ENCODE measurements at places on chromosomes 3 and 15.

GRCh38 chr3:194322678-194323211 lies 28.4 kb downstream of the CPN2 start:
- DNase-seq: no peak

GRCh38 chr15:39990706-39991105 lies 48.3 kb downstream of the SRP14 start:
- no peak for DNase-seq

DNA sequence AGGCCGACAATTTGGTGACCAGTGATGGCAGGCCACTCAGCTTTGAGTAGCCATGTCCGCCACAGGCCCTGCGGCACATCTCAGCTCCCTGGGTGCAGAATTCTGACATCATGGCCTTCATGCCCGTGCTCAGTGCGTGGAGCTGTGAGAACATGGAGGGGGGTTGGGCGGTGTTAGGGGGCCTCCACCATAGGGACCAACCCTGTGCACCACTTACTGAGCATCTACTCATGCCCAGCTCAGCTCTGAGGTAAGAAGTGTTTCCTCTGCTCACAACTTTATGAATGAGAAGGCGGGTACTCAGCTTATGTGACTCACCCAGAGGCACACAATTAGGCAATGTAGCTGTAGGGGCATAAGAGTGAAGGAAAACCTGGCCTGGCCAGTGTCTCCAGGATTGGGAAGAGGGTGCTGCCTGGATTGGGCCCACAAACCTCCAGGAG lies 10.5 kb downstream of the ACOX2 start:
- no peak for DNase-seq

DNA sequence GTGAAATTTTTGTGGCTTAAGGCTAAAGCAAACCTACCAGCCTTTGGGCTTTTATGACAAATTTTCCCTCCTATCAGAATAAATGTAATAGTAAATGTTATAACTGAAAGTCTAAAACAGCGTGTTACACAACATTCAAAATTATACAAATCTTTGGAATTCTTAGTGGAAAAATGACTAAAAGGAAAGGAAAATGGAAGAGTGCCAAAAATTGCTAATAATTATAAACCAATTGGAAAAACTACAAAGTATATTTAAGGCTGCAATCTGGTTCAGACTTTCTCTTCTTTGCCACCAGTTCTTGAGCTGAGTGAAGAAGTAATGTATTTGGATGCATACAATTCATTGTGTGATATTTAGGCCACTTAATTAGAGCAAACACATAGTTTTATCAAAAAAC lies 45.6 kb upstream of the PHLDB2 start:
- no peak for DNase-seq

- DNase-seq: no peak
Measured at GRCh38 chr15:42163947-42164550, 7.6 kb upstream of the PLA2G4F start.

- DNase-seq: no peak
Measured at GRCh38 chr3:104257486-104257885, 1109.2 kb upstream of the ALCAM start.

DNA sequence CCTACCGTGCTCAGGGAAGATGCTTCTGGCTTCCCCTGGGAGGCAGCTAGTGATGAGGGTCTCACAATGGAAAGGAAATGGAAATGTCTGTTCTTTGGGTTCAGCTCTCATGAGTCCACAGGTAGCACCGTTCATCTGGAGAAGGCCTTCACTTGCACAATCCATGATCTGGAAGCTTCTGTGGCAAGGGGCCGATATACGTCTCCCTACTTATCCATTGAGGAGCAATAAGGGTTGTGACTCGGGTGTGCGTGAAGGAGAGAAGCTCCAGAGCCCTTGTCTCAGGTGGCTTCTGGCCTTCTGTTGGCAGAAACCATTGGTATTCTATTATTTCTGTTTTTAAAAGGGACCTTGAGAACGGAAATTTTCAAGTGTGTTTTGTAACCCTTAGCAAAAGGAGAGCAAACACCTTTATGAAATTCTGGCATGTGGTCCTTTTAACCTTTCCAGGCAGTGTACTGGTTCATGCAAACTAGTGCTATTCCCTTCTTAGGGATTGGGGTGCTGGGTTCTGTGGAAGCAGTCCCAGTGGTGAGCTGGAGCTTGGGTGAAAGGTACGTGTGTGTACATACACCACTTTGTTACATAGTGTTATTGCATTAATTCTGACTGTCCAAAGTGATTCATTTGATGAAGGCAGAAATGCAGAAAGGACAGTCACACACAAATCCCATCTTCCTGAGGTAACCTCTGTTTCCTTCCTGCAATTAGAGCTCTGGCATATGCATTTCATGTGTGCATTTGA lies 32.5 kb downstream of the KLF13 start:
- no peak for DNase-seq

DNA sequence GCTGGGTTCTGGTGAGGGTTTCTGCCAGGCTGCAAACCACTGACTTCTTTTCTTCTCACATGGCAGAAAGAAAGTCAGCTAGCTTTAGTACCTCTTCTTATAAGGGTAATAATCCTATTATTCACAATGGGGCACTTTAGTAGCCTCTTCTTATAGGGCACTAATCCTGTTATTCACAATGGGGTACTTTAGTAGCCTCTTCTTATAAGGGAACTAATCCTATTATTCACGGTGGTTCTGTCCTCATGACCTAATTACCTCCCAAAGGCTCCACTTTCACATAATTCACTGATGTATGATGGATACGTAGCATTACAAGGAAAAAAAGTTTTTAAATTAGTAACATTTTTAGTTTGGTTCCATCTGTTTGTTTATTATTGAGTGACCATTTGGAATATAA lies 671.3 kb downstream of the NSUN3 start:
- DNase-seq: no peak

- DNase-seq: peak; percentile 31
Measured at GRCh38 chr3:186772701-186773417, 10.5 kb upstream of the EIF4A2 start.

DNA sequence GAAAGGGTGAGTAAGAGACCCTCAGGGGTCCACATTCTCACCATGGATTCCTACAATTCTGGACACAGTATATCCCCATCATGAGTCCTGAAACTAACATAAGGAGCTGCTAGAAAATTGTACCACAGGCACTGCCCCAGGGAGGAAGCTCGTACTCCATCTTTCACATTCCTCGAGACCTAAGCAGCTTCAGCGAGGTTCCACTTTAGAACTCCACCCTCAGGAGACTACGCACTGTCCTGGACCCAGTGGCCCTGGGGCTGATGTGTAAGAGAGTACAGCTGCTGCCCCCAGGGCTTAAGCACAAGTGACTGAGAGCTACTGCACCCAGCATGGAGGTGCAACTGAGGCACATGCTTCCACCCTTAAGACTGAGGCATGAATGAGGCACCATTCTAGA lies 352.5 kb downstream of the ZNF385D start:
- no peak for DNase-seq

GRCh38 chr15:68699124-68699880 lies 120.5 kb downstream of the CORO2B start:
- no peak for DNase-seq

DNA sequence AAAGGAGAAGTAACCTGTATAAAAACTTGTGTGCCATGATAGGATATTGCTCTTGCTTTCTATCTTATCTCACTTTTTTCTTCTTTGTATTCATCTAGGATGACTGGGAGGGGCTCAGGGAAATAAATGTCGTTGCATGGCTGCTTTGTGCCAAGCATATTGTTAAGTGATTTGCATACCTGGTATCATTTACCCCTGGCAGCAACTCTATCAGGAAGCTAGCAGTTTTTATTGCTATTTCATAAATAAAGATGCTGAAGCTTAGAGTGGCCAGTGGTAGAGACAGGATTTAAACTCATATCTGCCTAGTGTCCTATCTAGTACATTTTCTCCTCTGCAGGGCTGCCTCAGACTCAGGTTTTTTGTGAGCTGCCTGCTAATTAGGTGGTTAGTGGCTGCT lies 253.3 kb downstream of the PTPRG start:
- DNase-seq: no peak

DNA sequence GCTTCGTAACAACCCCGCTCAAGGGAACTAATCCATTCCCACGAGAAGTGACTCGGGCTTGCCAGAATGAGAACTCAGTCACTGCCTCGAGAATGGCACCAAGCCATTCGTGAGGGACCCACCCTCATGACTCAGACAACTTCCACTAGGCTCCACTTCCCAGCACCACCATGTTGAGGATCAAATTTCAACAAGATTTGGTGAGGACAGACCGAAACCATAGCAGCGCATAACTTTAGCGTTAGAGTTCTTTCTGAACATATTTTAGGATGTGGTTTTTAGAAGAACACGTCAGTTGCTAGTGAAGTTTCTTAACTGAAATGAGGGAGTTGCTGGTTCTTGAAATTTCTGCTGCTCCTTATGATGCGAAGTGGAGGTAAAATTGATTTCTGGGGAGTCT lies 13.5 kb downstream of the PTPRG start:
- no peak for DNase-seq

- no peak for DNase-seq
Measured at GRCh38 chr3:101838691-101839090, 10.6 kb upstream of the NFKBIZ start.

GRCh38 chr15:85609492-85609891 lies 185.2 kb downstream of the KLHL25 start:
- DNase-seq: no peak

GRCh38 chr15:78241017-78241416 lies 6.7 kb upstream of the ACSBG1 start:
- peak; percentile 81 for DNase-seq

DNA sequence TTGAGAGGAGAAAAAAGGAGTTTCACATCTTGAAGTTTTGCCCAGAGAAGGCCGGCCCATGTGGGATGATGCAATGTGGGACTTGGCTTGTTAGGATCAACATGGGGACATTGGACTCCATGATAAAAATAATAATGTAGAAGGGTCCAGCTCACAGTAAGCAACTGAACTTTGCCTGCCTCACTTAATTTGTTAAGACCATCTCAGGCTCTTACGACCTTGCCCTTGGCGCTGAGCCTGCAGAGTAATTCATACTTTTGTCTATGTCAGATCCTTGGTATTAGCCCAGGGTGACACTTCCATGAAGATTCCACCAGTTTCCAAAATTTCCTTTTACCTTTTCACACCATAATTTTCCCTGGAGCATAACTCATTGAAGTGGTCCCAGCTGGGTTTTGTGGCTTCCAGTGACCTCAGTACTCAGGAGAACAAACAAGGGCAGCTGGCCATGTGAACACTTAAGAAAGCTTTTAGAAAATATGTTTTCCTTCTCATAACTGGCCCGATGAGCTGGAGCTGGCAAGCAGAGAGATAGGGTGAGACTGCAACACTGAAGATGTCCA lies 315.4 kb upstream of the RASGRP1 start:
- no peak for DNase-seq

DNA sequence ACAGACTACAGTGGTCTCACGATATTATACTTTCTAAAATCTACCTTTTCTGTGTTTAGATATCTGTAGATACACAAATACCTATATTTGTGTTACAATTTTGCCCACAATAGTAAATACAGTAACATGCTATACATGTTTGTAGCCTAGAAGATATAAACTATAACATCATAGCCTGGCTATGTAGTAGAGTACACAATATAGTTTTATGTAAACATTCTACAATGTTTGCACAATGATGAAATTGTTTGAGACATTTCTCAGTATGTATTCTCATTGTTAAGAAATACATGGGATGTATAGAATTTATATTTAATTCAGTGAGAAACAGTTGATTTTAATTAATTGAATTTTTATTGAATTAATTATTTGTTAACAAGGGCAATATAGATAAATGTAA lies 1367.0 kb downstream of the OTOL1 start:
- DNase-seq: no peak

DNA sequence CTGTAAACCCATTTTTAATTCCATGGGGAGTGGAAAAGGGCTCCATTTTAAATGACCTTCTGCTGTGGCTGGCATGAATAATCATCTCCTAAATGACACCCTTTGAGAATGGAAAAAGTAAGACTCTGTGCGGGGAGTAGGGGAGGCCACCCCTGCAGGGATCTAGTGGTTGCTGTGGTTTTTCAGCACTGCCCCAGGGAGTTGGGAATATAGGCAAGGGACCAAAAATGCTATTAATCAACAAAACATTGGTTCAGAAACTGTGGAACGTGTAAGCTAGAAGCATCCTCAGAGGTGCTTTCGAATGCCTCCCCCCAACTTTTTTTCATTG lies 30.1 kb upstream of the ADAMTS7 start:
- no peak for DNase-seq

DNA sequence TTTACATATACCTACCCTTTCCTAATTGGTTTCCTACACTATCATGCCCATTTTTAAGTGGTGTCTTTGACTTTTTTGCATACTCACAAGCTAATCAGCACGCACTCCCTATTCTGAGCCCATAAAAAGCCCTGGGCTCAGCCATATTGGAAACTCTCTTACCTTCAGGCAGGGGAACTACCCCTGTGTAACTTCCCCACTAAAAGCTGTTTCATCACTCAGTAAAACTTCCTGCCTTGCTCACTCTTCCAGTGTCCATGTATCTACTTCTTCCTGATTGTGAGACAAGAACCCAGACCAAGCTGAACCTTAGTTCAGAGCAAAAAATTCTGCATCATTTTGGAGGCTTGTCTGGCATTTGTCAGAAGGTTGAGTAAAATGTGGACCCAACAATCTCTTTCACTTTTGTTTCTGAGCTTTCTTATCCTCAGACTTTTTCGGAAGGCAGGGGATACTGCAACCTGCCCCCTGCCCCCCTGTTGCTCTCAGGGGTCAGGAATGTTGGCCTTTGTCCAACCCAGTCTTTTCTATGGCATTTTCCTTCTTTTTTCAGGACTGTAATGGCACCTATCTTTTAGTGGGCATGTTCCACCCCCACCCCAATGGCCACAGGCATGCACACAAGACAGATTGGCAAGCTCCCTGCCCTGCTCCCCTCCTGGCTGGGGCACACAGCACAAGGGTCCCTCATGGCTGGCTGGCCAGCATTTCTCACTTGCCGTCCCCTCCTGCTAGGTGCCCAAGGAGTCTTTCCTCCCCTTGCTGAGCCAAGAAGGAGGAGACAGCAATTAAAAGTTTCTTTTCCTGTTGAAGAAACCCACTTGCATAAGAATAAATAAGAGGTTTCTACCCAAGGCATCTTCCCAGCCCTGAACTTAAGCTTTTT lies 26.3 kb upstream of the TMEM45A start:
- no peak for DNase-seq

DNA sequence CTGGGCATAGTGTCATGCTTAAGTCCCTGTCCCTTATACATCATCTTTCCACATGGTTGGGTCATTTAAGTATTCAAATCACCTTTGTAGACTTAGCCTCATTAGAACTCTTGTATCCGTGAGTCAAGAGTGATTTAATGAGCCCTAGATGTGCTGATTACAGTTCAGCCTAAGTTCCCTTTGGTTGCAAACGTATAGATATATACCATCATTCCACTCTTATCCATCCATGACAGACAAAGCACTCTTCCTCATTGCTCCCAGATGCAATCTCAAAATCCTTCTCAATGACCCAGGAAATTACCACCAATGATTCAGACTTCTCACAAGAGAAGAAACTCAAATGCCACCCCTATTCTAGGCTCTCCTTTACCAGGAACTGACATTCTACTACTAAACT lies 50.2 kb upstream of the C3orf49 start:
- no peak for DNase-seq

GRCh38 chr15:78130466-78131294 lies 565 bp downstream of the CIB2 start:
- DNase-seq: peak; percentile 41

Measured in T-helper 9 cell (primary cell).